Left ventricle myocardium inferior (tissue), 1 donor: ENCODE measurements at places on chromosomes 2 and 18. TPM values are rescaled to one million over a fixed set of nuclear protein-coding genes. Genes with fewer than 3 reads are reported as not detected.

DNA sequence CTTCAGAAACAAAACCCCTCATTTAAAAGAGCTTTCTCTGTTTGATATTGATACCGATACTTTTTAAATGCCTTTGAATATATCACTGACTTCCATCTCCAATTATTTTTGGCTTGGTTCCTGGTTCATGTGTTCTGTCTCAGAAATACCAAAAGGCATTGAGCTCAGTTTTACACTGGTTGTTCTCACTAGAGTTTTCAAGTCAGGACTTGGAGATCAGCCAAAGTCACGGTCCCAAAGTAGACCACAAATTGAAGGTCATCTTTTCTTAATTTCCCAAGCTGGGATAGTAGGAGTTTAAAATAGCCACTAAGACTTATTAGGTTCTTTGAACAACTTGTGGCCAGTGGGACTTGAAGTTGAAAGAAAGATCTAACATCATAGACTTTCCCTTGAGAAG is 24.2 kb downstream of the DHRS9 start:
- peaks cover 17% of the 10 kb centered on the region for H3K4me1 ChIP-seq
- no peak for DNase-seq
- H3K27ac ChIP-seq: no peak overlapping the region
- no peak overlapping the region for H3K4me3 ChIP-seq
- no peaks in the 10 kb centered on the region for H3K36me3 ChIP-seq

Gene SLC9A4
- not detected for total RNA-seq

Gene GKN2
- total RNA-seq: not detected

DNA sequence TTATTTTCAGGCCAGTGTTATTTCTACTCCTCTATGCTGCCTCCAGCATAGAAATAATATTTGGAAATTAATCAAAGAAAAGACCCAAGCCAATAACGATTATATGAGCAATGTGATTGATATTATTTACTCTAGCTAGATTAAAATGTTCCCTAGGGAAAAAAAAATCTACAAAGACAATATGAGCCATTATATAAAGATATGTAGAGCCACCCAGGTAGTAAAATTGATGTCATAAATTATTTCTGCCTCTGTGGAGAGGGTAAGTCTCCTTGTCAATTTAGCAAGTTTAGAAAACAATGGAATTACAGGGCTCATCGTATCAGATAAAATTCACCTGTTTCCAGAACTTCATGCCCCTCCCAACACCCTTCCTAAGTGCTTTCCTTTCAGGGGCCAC is 202.9 kb downstream of the RDH14 start:
- DNase-seq: no peak
- no peaks in the 10 kb centered on the region for H3K36me3 ChIP-seq
- H3K4me1 ChIP-seq: no peaks in the 10 kb centered on the region
- H3K27me3 ChIP-seq: no peaks in the 10 kb centered on the region

GRCh38 chr2:223058952-223059716 is 7.1 kb downstream of the KCNE4 start:
- H3K4me3 ChIP-seq: no peak overlapping the region
- H3K36me3 ChIP-seq: no peaks in the 10 kb centered on the region
- peaks cover 10% of the 10 kb centered on the region for H3K27me3 ChIP-seq

DNA sequence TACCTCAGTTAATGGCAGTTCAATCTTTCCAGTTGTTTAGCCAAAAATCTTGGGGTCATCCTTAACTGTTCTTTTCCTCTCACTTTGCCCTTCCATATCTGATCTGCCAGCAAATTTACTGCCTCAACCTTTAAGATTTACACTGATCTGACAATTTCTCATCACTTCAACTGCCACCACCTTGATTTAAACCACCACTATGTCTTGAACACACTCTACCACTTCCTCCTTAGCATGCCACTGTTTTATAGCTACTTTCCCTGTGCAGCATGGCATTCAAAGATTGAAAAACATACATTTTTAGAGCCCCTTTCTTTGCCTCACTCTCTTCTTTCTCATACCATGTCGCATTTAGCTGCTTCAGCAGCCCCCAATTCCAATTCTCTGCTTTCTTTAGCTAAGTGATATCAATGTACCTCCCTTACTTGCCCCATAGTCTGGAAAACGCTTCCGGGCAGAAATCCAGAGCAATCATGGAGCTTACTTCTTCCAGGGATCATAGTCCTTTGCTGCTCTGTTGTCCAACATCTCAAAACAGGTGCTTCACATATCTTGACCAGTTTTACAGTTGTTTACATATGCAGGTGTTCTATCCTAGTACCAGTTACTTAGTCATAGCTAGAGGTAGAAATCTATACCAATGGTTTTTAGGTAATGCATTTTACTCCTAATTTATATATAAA is 10.9 kb downstream of the PGAP1 start:
- no peak overlapping the region for H3K27ac ChIP-seq
- H3K27me3 ChIP-seq: no peaks in the 10 kb centered on the region
- H3K4me3 ChIP-seq: no peak overlapping the region
- DNase-seq: no peak
- no peaks in the 10 kb centered on the region for H3K4me1 ChIP-seq

GRCh38 chr2:17122887-17123501 is 395.2 kb downstream of the RAD51AP2 start:
- no peak overlapping the region for H3K27ac ChIP-seq
- H3K36me3 ChIP-seq: no peaks in the 10 kb centered on the region
- no peak for DNase-seq
- H3K4me3 ChIP-seq: no peak overlapping the region
